ENCODE measurements at places on chromosomes 2 and 18.

GRCh38 chr2:145194673-145195072, 674.8 kb upstream of the ZEB2 start:
- DNase-seq: no peak

DNA sequence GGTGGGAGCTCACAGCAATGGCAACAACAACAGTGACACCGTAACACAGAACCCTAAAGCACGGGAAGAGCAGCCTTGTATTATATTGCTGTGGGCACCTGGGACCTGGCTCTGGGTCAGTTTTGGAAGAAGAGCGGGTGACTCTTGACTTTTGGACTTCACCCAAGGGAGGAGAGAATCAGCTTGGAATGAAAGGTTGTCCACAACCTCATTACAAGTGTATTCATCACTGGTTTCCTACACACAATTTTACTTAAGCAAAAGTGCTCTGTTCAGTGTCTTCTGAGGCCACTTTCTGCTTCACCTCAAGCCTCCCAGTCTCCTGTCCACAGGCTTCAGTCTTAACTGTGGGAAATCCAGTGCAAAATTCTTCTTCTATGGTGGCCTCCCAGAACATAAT, 263.8 kb downstream of the KCNE4 start:
- no peak for DNase-seq

- DNase-seq: no peak
Measured at GRCh38 chr2:239735829-239736357, 289.2 kb downstream of the NDUFA10 start.

DNA sequence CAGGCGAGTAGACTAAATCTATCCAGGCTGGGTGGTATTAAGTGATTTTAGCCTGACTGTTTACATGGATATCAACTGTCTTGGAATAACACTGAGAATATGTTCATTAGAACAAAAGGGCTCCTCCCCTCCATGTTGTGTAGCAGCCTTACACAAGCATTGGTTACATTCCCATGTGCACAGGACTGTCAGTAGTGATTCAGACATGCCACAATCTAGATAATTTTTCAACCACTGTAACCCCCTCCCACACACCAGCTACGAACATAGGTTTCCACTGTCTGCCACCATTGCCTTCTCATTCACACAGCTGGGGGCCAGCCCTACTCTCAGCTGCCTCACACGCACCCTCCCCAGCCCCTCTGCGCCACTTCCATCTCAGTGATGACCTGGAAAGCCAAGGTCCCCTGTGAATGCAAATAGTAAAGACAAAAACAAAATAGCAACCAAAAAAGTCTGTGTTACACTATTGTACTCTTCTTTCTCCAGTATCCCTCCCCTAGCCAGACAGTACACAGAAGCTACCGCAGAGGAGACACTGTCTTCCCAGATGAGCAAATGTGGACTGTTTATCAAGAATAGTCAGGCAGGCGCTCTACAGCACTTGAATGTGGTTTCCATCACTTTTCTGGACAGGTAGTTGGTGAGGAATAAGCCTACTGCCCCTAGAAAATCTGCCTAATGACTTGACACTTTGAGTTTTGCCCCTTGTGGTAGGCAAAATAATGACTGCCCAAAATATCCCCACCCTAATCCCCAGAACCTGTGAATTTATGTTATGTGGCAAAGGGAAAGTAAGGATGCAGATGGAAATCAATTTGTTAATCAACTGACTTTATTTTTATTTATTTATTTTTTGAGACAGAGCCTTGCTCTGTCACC, 27.9 kb upstream of the TYMS start:
- DNase-seq: no peak

- no peak for DNase-seq
Measured at GRCh38 chr18:52339891-52340371, at the start of gene DCC. Gene DCC (plus strand): TSS chr18:52340197. CDS start chr18:52340788, 591 bp downstream.

GRCh38 chr18:10010611-10011015, 96.8 kb downstream of the VAPA start:
- DNase-seq: peak; percentile 92

Measured in coronary artery (tissue), 2 donors.